ENCODE measurements at places on chromosomes 2 and 18.

GRCh38 chr2:40341198-40341597 lies 110.7 kb downstream of the SLC8A1 start:
- no peak for DNase-seq

DNA sequence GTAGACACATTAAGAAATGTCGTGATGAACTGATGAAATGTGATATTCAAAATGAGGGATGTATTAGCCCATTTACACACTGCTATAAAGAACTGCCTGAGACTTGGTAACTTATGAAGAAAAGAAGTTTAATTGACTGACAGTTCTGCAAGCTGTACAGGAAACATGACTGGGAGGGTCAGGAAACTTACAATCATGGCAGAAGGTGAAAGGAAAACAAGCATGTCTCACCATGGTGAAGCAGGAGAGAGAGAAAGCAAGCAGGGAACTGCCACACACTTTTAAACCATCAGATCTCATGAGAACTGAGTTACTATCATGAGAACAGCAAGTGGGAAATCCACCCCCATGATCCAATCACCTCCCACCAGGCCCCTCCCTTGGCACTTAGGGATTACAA lies 1010.8 kb upstream of the CELF4 start:
- DNase-seq = no peak

GRCh38 chr2:10254373-10255188 lies 48.1 kb upstream of the HPCAL1 start:
- DNase-seq = no peak

DNA sequence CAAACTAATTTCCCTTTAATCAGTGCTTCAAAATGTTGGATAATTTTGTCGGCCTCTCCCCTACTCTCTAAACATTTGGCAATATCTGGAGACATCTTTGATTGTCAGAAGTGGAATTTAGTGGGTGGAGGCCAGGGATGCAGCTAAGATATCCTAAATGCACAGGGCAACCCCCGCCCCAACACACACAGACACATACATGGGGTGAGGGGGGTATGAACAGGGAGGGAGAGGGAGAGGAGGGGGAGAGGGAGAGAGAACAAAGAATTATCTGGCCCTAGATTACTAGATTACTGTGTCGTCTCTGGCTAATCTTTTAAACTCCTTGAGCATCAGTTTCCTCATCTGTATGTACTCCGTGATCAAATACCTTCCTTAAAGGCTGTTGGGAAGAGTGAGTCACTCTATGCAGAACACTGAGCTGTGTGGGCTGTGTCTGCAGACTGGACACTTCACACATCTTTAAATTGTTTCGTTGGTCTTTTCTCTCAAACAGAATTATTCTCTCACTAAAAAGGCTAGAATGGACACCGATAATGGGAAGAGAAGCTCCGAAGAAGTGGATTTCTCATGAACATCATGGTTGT lies 2.9 kb downstream of the RNF149 start:
- DNase-seq = no peak

DNA sequence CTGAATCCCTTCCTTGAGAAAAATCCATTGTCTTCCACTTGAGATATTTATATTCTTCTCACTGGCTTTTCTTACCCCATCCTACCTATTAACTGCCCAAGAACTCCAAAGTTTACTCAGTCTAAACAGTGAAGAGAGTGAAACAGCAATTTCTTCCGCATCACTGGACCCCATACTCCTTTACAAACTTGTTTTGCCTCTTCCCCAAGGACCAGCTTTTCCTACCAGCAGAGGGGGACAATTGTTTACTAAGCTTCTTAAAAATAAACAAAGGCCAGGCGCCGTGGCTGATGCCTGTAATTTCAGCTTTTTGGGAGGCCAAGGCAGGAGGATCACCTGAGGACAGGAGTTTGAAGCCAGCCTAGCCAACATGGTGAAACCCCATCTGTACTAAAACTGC lies 52.0 kb downstream of the LRATD1 start:
- DNase-seq = no peak

DNA sequence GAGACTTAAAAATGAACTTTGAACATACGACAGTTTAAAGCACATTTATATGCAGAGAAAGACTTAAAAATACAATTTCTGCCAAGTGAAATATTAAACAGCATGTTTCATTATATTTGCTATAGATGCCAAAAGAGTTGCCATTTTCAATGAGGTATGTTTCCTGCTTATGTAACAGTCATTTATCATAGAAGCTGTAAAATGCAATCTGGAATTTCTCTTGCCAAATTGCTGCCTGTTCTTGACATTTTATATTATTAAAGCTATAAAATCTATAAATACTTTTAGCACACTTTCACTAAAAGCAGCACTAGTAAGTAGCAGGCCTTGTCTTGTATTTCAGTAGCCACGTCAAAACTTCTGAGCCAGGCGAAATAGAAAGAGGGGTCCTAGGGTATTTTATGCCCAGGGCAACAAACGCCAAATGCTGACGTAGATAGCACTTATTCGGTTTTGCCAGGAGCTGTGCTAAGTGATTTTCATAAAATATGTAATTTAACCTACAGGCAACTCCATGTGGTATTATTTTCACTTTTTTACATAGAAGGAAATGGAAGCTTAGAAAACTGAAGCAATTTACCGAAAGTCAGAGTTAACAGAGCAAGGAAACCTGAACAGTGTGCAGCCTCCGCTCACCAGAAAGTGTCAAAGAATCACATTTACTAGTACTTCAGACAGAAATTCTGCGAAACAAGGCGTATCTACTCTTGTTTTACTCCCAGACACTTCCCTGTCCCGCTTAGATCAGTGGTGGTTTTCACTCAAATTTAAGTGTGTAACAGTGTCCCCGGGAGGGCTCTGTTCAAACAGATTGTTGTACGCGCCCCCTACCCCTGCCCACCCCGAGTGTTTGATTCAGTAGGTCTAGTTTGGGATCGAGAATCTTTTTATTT lies 1.2 kb upstream of the CYP20A1 start:
- no peak for DNase-seq

- DNase-seq = no peak
Measured at GRCh38 chr2:187390891-187391290, 57.2 kb downstream of the CALCRL start.

GRCh38 chr18:56637711-56638231 lies 621 bp downstream of the TXNL1 start:
- DNase-seq = no peak

DNA sequence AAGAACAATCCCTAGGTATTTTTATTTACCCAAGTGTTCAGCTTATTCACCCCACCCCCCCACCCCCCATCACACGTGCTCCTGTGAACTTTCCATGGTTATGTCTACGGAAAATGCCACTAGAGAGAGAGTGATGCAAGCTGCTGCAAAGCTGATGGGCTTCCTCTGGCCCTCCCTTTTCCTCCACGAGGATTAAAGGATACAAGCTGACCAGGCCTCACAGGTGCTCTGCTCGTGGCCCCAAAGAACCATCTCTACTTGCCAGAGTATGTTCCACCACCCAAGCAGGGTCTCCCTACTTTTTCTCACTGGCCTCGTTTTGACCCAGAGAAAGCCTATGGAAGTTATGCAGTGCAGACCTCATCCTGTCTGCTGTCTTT lies 342.6 kb downstream of the CELF4 start:
- DNase-seq = no peak

DNA sequence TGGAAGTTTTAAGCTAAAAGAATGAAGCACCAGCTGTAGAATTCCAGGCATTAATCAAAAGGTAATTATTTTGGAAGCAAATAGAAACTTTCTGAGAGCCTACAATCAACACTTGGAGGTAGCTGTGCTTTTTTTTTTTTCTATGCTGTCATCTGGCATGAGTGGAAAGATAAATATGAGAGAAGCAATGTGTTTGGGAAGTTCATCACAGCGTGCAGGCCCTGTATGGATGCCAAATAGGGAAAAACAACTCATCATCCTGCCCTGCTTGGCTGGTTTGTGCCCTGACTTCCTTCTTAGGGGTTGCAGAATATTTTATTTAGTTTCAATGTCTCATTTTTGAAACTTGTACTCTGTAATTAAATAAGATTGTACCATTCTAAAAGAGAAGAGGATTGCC lies 437.4 kb downstream of the PIK3C3 start:
- DNase-seq = no peak

DNA sequence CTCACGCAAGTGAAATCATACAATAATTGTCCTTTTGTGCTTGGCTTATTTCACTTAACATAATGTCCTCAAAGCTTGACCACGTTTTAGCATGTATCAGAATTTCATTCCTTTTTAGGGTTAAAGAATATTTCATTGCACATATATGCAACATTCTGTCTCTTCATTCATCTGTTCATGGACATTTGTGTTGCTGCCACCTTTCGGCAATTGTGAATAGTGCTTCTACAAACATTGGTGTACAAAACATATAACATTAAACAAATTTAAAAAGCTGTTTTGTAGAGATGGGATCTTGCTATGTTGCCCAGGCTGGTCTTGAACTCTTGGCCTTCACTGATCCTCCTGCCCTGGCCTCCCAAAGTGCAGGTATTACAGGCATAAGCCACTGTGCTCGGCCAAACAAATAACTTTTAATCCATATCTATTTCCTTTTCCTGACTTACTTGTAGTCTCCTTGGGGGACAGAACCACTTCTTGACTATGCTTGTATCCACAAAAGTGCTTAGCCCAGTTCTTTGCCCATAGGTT lies 209.3 kb downstream of the SLC4A3 start:
- no peak for DNase-seq

DNA sequence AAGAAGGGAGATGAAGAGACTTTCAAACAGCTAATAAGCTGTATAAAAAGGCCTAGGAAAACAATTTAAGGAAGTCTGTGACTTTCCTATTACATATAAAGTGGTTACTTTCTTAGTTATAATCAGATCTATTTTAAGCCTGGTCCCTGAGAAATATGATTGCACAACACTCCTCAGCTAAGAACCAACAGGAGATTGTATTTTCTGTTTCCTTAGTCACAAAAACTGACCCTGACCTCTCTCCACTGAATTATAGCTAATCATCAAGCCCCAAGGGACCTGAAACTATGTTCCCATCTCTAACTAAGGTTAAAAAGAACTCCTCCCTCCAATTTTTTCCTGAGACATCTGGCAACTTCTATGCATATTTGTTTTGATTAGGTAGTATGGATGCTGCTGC lies 106.9 kb downstream of the ROCK1 start:
- DNase-seq = no peak

DNA sequence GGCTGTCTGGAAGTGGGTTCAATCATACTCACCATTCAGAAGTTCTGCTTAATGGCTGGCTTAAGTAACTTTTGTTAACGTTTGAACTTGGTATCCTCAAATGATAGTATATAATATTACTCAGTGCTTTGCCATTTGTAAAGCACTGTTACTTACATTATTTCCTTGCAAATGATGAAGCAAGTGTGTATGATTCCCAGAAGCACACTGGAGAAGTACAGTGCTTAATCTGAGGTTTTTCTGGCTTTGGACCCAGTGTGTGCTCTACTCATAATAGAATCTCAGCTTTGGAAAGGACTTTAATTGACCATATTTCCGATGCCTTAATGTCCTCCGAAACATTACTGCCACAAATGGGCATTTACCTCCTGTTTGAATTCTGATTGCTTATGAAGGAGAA lies 63.3 kb downstream of the MAP3K20 start:
- DNase-seq = no peak

DNA sequence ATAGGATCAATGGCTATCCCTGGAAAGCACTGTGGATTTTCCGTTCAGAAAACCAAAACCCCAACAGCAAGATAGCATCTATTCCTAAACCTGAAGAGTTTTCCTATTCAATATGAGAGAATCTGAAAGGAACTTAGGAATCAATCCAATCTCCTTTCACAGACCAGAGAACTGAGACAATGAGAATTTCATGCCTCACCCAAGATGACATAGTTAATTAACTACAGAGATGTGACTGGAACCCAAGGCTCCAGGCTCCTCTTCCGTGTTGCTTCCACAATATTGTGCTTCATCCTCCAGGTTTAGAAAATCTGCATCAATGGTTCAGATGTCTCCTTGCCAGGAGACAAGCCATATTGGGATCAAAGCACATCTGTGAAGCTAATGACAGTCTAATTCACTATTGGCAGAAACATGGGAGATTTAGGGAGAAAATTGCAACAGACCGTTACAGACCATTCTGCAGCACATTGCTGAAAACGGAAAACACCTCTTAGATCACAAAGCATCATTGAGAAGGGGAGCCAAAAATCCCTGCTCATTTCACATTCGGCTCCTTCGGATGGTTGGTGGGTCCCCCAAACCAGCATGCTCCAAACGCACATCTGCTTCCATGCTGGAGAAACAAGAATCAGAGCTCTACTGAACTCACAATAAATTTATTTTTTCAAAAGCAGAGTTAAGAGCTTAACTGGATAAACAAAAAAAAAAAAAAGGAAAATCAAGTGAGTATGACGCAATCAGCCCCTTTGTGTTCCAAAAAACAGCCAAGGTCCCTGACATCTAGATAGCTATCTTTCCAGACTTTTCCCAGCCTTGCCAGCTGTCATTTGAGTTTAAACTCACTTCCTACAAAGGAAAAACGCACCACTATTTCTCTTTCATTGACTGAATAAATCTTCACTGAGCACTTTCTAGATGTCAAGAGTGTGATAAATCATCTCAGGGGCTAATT lies 290.3 kb downstream of the C1D start:
- DNase-seq = no peak

- no peak for DNase-seq
Measured at GRCh38 chr2:56316011-56316410, 132.2 kb downstream of the CCDC85A start.

DNA sequence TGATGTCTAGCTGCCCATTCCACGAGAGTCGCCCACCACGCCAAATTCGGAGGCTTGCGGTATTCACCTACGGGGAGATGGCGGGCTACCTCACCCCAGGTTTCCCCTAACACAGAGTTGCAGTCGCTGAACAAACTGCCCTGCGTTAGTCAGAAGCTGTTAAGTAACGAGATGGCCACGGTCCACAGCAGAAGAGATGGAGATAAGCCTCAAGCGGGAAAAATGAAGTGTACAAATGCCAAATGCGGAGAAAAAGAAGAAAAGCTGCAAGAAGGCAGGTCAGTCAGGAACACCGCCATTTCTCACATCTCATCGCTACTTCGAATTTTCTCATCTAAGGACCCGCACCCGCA lies 425 bp downstream of the ASB3 start:
- peak; percentile 60 for DNase-seq

DNA sequence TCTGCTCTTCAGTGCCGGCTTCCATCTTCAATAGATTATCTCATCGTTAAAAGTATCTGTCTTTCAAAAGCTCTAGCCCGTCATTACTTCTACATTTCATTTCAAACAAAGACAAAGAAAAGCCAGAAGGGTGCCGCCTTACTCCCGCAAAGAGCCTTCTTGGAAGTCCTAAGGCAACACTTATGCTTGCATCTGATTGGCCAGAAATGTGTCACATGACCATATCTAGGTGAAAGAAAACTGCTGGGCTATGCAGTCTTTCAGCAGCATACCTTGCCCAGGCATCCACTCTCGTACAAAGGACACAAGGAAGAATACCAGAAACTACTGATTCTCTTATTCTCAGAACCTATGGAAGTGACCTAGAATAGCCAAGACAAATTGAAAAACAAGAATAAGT lies 217.1 kb upstream of the SLC35G4 start:
- DNase-seq = no peak

DNA sequence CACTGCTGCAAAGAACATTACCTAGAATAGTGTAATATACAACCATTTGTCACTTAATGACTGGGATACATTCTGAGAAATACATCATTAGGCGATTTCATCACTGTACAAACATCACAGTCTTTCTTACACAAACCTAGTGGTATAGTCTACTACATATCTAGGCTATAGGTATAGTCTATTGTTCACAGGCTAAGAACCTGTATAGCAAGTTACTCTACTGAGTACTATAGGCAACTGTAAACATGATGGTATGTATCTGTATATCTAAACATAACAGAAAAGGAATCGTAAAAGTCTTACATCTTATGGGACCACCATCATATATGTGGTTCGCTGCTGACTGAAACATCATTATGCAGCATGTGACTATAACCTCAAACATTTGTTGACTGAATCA lies 21.4 kb downstream of the SP3 start:
- DNase-seq = no peak

- no peak for DNase-seq
Measured at GRCh38 chr18:63431180-63431579, 8.9 kb upstream of the VPS4B start.

All from ecto neural progenitor cell (in vitro differentiated cells).